SJCRH30 (cell line): ENCODE measurements at places on chromosomes 4 and X.
A peak's percentile ranks its signal among the peaks of the same experiment; 100 is the strongest.

DNA sequence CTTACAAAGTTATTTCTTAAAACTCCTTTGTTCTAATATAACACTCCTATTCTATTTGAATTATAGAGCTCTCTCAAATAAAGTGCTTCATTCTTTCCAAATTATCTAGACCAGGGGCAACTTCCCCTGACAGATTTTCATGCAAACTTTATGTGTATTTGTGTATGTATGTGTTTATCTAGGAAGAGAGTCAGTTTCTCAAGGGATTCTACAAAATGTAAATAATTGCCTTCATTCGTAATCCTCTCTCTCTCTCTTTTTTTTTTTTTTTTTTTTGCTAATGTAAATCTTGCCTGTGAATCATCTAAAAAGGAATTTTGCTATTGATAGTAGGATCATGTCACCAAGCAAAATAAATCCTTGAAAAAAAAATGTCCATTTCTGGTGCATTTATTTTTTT is 38.9 kb upstream of the RBPJ start:
- H3K4me1 ChIP-seq, result peaks cover 8% of the 10 kb centered on the region
- H3K4me3 ChIP-seq, result no peak overlapping the region

- H3K36me3 ChIP-seq, result no peaks in the 10 kb centered on the region
- DNase-seq, result no peak
- H3K27me3 ChIP-seq, result no peaks in the 10 kb centered on the region
- no peak overlapping the region for H3K27ac ChIP-seq
- H3K4me3 ChIP-seq, result no peak overlapping the region
These were observed 219.5 kb downstream of the SPCS3 start for GRCh38 chr4:176539091-176539784.

DNA sequence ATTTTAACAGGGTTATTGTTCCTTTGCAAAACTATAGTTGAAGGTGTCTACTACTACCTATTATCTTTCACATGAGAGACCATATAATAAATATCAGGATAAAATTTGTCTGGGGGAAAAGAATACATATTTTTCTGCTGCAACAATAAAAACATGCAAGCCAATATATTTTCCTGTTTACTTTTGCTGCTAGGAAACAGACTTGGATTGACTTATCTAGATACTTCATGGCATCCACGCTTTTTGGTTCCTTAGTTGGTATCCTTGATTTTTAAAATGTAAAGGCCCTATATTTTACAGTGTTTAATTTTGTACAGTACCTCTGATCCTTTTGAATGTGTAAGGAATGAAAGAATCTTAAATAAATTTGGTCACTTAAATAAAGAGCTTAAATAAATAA is 150.6 kb downstream of the GPC3 start:
- no peaks in the 10 kb centered on the region for H3K36me3 ChIP-seq
- H3K4me1 ChIP-seq, result no peaks in the 10 kb centered on the region
- DNase-seq, result no peak
- H3K27ac ChIP-seq, result no peak overlapping the region

GRCh38 chrX:103215425-103215991 is 600 bp downstream of the BEX4 start:
- H3K27ac ChIP-seq, result peak overlapping the region; percentile 77
- peak overlapping the region; percentile 79 for H3K4me3 ChIP-seq
- no peaks in the 10 kb centered on the region for H3K27me3 ChIP-seq
- no peaks in the 10 kb centered on the region for H3K4me1 ChIP-seq

- H3K4me3 ChIP-seq, result no peak overlapping the region
- no peak overlapping the region for H3K27ac ChIP-seq
- DNase-seq, result no peak
- no peaks in the 10 kb centered on the region for H3K27me3 ChIP-seq
- no peaks in the 10 kb centered on the region for H3K4me1 ChIP-seq
These were observed 37.7 kb downstream of the ARHGEF9 start for GRCh38 chrX:63747331-63747730.

- H3K4me3 ChIP-seq, result no peak overlapping the region
- H3K27ac ChIP-seq, result no peak overlapping the region
- peaks cover 2% of the 10 kb centered on the region; the same call in 1 of the 2 replicates for H3K36me3 ChIP-seq
- no peaks in the 10 kb centered on the region for H3K27me3 ChIP-seq
- DNase-seq, result no peak
- peaks cover 26% of the 10 kb centered on the region for H3K4me1 ChIP-seq
These were observed 50.8 kb downstream of the ANAPC10 start for GRCh38 chr4:145047151-145047550.

- H3K4me1 ChIP-seq, result no peaks in the 10 kb centered on the region
- no peaks in the 10 kb centered on the region for H3K36me3 ChIP-seq
- no peak overlapping the region for H3K4me3 ChIP-seq
- no peak overlapping the region for H3K27ac ChIP-seq
- no peaks in the 10 kb centered on the region for H3K27me3 ChIP-seq
These were observed 7.8 kb upstream of the CTAG2 start for GRCh38 chrX:154661170-154661569.

- no peak overlapping the region for H3K4me3 ChIP-seq
- no peaks in the 10 kb centered on the region for H3K36me3 ChIP-seq
- no peaks in the 10 kb centered on the region for H3K4me1 ChIP-seq
- DNase-seq, result no peak
- no peak overlapping the region for H3K27ac ChIP-seq
These were observed 1118.3 kb upstream of the ADGRL3 start for GRCh38 chr4:60081839-60082238.

DNA sequence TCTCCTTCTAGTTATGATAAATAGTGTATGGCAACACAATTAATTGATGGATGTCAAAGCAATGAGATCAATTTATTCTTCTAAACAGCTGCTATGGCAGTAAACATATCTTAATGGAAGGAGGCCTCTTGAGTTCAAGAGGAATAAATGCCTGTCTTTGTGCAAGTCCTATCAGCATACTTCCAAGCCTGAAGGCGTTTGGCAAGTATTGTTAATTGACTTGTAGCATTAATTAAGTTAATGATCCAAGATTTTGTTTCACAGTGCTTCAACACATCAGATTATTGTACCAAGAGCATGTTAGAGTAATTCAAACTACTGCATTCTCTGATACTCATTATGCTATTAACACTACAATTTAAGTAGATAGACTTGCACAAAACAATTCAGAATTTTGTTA is 144.8 kb downstream of the FAT4 start:
- no peaks in the 10 kb centered on the region for H3K4me1 ChIP-seq
- DNase-seq, result no peak
- H3K4me3 ChIP-seq, result no peak overlapping the region
- H3K27me3 ChIP-seq, result no peaks in the 10 kb centered on the region
- H3K36me3 ChIP-seq, result no peaks in the 10 kb centered on the region

DNA sequence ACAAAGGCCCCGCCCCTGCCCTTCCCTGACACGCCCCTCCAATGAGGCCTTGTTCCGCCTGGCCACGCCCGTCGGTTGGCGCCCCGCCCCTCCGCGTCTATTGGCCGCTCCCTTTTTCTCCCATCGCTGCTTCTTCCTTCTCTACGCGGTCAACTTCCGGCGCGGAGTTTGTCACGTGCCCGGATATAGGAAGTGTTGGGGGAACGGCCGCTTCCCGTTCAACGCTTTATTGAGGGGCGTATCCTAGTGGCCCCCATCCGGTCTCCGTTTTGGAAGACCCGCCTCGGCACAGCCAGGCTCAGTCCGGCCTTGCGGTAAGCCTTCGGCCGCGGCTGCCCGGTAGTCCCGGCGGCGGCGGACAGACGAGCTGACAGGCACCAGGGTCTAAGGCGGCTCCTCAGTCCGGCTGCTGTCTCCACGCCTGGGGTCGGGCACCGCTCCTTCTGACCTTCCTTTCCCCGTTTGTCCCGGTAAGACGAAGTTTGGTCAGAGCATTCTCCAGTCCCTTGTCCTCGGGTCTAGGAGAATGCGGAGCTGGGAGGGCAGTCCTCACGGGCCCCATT is at the start of gene EXOC1:
Gene EXOC1 (plus strand): TSS at position 165 of the 563 bp plus-strand sequence. CDS start 4,676 bp downstream, outside the sequence.
- H3K27me3 ChIP-seq, result no peaks in the 10 kb centered on the region
- peak; percentile 99 for DNase-seq
- H3K4me1 ChIP-seq, result no peaks in the 10 kb centered on the region; the same call in 1 of the 2 replicates
- peak within 1 kb of the TSS; percentile 95 for H3K4me3 ChIP-seq

DNA sequence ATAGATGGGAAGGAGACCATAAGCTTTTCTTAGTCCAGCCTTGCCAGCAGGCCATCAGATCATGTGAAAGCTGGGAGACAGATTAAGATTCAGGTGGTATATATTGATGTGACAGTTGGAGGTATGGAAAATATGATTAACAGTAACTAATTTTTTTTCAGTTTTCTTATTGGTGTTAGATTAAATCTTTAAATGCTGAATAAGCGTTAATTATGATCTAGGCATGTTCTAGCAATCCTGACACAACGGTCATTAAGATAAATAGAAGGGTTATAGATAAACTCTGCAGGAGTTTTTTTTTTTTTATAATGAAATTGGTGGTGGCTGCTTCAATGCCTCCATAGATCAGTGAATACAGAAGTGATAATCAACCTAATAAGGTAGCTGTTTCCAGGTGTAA is 649.5 kb upstream of the TENM3 start:
- no peak overlapping the region for H3K4me3 ChIP-seq
- no peaks in the 10 kb centered on the region for H3K36me3 ChIP-seq
- no peak overlapping the region for H3K27ac ChIP-seq
- H3K4me1 ChIP-seq, result no peaks in the 10 kb centered on the region
- no peaks in the 10 kb centered on the region for H3K27me3 ChIP-seq
- DNase-seq, result no peak

DNA sequence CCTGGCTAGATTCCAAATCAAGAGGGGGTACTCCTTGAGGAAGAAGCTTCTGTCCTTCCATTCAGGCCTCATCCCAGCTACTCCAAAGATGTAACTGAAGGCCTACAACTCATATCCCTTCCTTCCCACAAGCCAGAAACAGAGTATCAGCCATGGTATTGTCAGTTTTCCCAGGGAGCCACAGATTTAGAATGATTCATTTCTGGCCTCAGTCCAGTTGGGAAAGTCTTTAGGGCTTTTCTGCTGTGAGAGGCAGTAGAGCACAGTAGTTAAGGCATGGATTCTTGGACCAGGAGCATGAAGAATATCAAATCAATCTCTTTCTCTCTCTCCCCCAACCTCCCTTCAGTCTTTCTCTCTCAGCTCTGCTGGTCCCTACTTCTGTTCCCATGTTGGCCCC is 505.0 kb downstream of the BCOR start:
- no peak for DNase-seq
- no peaks in the 10 kb centered on the region for H3K36me3 ChIP-seq
- H3K4me3 ChIP-seq, result no peak overlapping the region
- no peaks in the 10 kb centered on the region for H3K27me3 ChIP-seq
- no peak overlapping the region for H3K27ac ChIP-seq

GRCh38 chrX:23982891-23983290 is 44.1 kb downstream of the KLHL15 start:
- no peaks in the 10 kb centered on the region for H3K4me1 ChIP-seq
- H3K27ac ChIP-seq, result no peak overlapping the region
- no peak for DNase-seq
- no peaks in the 10 kb centered on the region for H3K27me3 ChIP-seq
- H3K36me3 ChIP-seq, result peaks cover 13% of the 10 kb centered on the region

GRCh38 chr4:176038789-176039188 is 26.9 kb upstream of the WDR17 start:
- DNase-seq, result no peak
- no peaks in the 10 kb centered on the region for H3K4me1 ChIP-seq
- H3K4me3 ChIP-seq, result no peak overlapping the region
- no peaks in the 10 kb centered on the region for H3K36me3 ChIP-seq
- H3K27me3 ChIP-seq, result no peaks in the 10 kb centered on the region

GRCh38 chr4:90254357-90254756 is 127.2 kb downstream of the CCSER1 start:
- H3K36me3 ChIP-seq, result no peaks in the 10 kb centered on the region
- H3K4me3 ChIP-seq, result no peak overlapping the region
- no peak overlapping the region for H3K27ac ChIP-seq
- DNase-seq, result no peak
- no peaks in the 10 kb centered on the region for H3K4me1 ChIP-seq

DNA sequence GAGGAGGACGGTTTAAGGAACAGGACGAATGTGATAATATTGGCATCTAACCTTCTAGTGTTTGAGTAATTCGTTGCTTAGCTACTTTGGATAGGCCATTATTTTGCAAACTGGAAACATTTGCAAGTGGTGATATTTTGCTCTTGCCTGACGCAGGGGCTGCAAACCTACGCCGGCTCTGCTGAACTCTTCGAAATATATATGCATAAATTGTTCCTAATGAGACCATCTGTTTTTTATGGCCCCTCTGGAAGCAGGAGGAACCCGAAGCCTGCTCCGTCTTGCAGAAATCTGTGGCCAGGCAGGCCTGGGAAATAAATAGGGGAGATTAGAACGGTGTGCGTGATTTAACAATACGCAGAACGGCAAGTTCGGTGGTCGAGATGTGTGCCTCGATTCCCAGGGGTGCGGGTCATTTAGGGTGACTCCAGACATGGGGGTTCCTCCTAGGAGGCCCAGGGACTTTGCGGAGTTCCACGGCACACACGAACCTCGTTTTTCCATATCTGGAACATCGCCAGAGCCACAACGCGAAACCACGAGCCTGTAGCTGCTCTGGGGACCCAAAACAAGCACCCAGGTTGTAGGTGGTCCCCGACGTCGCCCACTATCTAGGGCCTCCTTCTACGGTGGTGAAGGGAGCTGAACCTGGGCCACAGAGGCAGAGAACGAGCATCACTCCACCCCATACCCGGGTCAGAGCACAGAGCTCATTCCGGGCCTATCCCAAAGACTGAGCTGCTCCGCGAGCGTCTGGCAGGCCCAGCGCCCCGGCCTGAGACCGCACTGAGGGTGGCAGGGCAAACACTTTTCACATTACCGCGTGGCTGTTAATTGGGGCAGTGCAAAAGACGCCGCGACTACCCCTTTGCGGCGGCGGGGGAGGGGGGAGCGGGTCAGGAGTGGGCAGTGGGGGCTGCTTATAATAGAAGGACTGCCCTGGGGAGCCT is 89.7 kb downstream of the BCOR start:
- H3K4me3 ChIP-seq, result no peak overlapping the region
- no peaks in the 10 kb centered on the region for H3K36me3 ChIP-seq
- H3K4me1 ChIP-seq, result peaks cover 11% of the 10 kb centered on the region
- no peak for DNase-seq
- H3K27ac ChIP-seq, result no peak overlapping the region

GRCh38 chr4:40731361-40731760 is 18.4 kb upstream of the NSUN7 start:
- H3K4me3 ChIP-seq, result no peak overlapping the region
- no peaks in the 10 kb centered on the region; the same call in 1 of the 2 replicates for H3K27me3 ChIP-seq
- peaks cover 19% of the 10 kb centered on the region for H3K4me1 ChIP-seq
- no peak overlapping the region for H3K27ac ChIP-seq

GRCh38 chrX:18151649-18152048 is 69.0 kb downstream of the BEND2 start:
- DNase-seq, result no peak
- no peak overlapping the region for H3K27ac ChIP-seq
- no peaks in the 10 kb centered on the region for H3K36me3 ChIP-seq
- no peak overlapping the region for H3K4me3 ChIP-seq
